H4 (cell line): ENCODE measurements at places on chromosomes 1 and 21. TPM values are rescaled to one million over a fixed set of nuclear protein-coding genes. Genes with fewer than 3 reads are reported as not detected.

Gene FASLG
- total RNA-seq, result not detected in 2 replicates

Gene PLEKHN1
- 0.08 and 1.2 TPM in 2 replicates for total RNA-seq

Gene ANGEL2
- total RNA-seq, result 30.8 and 32.7 TPM in 2 replicates

Gene CD48
- not detected in 2 replicates for total RNA-seq

Gene ESRRG
- total RNA-seq, result 0.72 and 0.76 TPM in 2 replicates

Gene KRTAP10-4
- not detected in 2 replicates for total RNA-seq

Gene TMCO2
- not detected in 2 replicates for total RNA-seq

Gene OR2L13
- 0.12 TPM in 1 of 2 replicates, not detected in the other for total RNA-seq

Gene TMPRSS2
- total RNA-seq, result 0.10 TPM in 1 of 2 replicates, not detected in the other

Gene LCE2B
- not detected in 2 replicates for total RNA-seq

Gene RSPH1
- total RNA-seq, result not detected in 2 replicates

Gene OR2T33
- total RNA-seq, result 0.79 TPM in 1 of 2 replicates, not detected in the other

Gene SLAMF7
- total RNA-seq, result 1.8 and 2.5 TPM in 2 replicates

Gene ADCY10
- total RNA-seq, result 0.02 TPM in 1 of 2 replicates, not detected in the other

Gene LRRC71
- total RNA-seq, result not detected in 2 replicates

Gene APP
- total RNA-seq, result 242 and 299 TPM in 2 replicates

Gene TNN
- total RNA-seq, result 0.18 TPM in 1 of 2 replicates, not detected in the other

Gene CYP4A11
- not detected in 2 replicates for total RNA-seq

Gene ALX3
- total RNA-seq, result not detected in 2 replicates

Gene TMEM54
- 81.8 and 118 TPM in 2 replicates for total RNA-seq

Gene GABPB2
- 2.6 and 8.3 TPM in 2 replicates for total RNA-seq

Gene CBR1
- total RNA-seq, result 290 and 329 TPM in 2 replicates

Gene KCNA3
- total RNA-seq, result not detected in 2 replicates

Gene SH3D21
- 0.06 TPM in 1 of 2 replicates, not detected in the other for total RNA-seq

Gene TP73
- 1.5 and 2.0 TPM in 2 replicates for total RNA-seq

Gene RGS13
- total RNA-seq, result not detected in 2 replicates

Gene SLC5A9
- not detected in 2 replicates for total RNA-seq

Gene USH2A
- 0.04 TPM in 1 of 2 replicates, not detected in the other for total RNA-seq

Gene CCDC185
- total RNA-seq, result not detected in 2 replicates

Gene OVAAL
- total RNA-seq, result not detected in 2 replicates

Gene CHIA
- total RNA-seq, result not detected in 2 replicates

Gene ATF3
- total RNA-seq, result 9.1 and 13.3 TPM in 2 replicates

Gene GSTM3
- 228 and 275 TPM in 2 replicates for total RNA-seq

Gene WNT2B
- total RNA-seq, result 0.37 and 0.97 TPM in 2 replicates

Gene MANEAL
- total RNA-seq, result 8.9 and 10.4 TPM in 2 replicates

Gene INAVA
- total RNA-seq, result 0.55 and 1.1 TPM in 2 replicates

Gene PGLYRP3
- not detected in 2 replicates for total RNA-seq
